ENCODE measurements at places on chromosomes 13 and 19.

DNA sequence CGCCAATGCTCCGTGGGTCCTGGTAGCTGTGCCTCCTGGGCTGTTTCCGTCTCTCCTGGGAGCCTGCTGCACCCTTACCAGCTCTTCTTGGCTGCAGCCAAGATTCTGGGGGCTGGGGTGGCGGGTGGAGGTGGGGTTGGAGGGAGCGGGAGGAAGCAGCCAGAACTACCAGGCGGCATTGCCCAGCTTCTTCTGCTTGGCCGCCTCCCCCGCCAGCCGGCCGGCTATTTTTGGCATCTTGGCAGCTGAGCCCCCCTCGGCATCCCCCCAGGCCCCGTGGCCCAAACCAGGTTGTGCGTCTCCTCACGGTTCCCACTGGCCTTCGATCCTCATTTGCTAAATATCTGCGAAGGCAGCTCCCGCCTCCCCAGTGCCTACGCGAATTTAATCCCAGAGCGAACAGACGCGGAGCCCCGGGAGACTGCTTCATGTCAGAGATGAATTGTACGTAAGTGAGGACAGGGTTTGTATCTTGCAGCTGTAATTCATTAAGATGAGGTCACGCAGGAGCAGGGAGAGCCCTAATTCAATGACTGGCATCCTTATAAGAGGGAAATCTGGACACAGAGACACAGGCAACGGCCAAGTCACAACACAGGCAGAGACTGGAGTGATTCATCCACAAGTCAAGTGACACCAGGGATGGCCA, 12.8 kb upstream of the PEAK3 start:
- DNase-seq = no peak

DNA sequence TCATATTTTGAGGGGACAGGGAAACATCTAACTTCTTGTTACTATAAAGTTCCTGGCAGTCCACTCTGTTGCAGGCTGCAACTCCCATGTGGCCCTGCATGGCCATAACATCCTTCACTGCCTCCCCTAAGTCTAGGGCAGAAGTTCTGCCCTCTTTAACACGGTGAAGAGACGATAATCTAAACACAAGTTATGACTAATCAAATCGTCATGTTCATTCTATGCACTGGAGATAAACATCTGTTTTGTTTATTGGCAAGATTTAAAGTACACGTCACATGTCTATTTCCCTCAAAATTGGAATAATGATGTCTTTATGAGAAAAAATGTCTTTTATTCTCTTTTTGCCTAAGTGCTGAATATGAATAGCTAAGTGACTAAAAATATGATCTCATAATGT, 1629.4 kb downstream of the PCDH9 start:
- no peak for DNase-seq

DNA sequence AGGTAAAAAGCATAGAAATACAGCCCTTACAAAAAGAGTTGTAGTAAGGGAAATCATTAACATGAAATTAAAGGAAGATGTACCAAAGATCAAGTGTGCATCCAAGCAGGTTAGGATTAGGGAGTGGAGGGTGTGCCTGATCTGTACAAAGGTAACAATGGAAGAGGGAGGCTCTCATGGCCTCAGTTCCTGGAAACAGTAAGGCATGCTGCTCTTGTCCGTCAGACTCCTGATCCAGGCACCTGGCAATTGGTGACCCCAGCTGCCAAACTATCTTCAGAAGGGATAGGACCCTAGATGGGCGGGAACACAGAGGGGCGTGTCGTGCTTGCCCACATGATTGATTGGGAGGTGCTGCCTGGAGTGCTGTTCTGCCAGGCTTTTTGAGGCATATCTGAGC, 4.5 kb downstream of the TEX26 start:
- DNase-seq = no peak

DNA sequence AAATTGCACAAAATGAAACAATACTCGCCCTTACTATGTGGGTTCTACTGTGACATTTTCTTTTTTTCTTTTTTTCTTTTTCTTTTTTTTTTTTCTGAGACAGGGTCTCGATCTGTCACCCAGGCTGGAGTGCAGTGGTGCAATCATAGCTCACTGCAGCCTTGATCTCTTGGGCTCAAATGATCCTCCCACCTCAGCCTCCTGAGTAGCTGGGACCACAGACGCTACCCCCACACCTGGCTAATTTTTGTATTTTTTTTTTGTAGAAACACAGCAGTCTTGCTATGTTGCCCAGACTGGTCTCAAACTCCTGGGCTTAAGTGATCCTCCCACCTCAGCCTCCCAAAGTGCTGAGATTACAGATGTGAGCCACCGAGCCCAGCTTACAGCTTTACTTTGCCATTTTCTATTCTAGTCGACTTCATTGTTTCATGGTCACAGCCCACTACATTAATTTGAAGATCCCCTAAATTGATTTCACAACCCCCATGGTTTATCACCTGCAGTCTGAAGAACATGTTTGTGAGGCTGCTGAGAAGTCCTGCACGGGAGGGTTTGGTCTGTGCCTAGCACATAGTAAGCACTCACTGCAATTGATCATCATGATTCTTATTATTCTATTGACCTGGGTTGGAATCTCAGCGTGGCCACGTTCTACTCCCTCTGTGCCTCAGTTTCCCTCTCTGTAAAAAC, 3.8 kb downstream of the BCL3 start:
- no peak for DNase-seq

DNA sequence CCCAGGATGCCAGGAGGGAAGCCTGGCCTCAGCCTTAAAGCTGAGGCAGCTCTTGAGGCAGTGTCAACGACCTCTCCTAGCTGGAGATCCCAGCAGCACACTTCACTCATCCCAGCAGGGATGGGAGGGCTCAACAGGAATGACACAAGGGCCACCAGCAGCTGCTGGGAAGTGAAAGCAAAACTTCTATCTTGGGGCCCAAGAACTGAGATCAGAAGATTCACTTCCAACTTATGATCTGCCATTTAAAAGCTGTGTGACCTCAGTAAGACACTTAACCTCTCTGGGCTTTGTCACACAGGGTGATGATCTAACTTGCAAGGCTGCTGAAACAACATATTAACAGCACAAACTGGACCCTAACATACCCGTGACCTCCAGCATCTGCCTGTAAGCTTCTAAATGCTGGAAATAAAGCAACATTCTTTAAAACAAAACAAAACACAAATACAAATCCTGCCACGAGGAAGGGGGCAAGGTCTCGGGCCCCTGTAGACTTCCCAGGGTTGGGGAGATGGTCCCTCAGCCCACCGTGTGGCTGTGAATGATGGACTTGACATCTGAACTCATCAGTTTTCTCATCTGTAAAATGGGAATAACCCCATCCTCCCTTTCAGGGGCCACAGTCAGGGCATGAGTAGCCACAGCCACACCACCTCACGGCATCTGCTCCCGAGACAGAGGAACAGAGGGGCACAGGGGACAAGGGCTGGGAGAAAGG, 22.7 kb downstream of the ELL start:
- DNase-seq = no peak

DNA sequence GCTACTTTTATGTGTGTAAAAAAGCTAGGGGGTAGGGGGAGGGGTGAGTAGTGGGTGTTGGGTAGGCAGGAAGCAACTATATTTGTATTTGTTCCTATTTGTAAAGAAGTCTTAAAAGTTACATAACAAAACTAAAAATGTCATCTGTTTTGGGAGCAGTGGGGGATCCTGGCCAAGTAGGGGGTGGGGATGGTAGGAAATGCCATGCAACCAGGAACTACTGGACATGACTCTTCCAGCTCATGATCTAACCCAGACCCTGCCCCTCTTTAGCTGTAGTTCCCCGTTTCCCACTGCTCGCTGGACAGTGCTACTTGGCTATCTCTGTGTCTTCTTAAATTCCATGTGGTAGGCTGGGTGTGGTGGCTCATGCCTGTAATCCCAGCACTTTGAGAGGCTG, 3.2 kb downstream of the GTF3A start:
- DNase-seq = no peak

DNA sequence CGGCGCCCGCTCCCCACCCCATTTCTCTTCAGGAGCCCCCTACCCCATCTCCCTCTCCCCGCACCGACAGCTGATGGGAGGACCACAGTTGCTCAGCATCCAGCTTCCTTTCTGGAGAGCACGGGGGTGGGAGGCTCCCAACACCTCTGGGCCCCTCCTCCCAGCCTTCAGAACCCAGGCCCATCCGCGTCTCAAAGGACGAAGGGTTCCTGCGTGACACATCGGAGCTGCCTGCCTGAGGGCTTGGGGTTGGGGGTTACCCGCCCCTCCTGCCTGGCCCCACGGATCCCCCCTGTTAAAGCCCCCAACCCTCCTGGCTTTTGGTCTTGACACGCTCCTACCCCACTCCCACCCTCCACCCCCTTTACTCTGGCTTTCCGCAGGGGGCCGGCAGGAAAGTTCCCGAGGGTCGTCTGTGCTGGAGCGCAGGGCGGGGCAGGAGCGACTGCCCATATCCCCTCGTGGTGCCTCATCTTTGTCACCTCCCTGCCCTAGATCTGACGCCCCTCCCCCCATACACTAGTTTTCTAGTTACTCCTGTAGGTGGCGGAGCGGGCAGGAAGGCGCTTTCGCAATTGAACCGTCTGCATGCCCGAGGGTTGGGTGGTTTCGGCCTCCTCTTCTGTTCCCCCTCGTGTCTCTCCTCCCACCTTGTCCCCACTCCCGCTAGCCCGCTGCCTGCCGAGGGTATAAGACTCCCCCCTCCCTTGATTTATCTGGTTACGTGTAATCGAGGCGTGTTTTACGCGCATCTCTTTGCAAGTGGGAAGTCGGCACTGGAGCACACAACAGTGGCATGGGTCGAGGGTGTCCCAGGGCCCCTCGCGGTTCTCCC, 924 bp downstream of the TRAPPC5 start:
- DNase-seq = peak; percentile 60

GRCh38 chr13:95470574-95471366, 81.8 kb upstream of the CLDN10 start:
- no peak for DNase-seq

DNA sequence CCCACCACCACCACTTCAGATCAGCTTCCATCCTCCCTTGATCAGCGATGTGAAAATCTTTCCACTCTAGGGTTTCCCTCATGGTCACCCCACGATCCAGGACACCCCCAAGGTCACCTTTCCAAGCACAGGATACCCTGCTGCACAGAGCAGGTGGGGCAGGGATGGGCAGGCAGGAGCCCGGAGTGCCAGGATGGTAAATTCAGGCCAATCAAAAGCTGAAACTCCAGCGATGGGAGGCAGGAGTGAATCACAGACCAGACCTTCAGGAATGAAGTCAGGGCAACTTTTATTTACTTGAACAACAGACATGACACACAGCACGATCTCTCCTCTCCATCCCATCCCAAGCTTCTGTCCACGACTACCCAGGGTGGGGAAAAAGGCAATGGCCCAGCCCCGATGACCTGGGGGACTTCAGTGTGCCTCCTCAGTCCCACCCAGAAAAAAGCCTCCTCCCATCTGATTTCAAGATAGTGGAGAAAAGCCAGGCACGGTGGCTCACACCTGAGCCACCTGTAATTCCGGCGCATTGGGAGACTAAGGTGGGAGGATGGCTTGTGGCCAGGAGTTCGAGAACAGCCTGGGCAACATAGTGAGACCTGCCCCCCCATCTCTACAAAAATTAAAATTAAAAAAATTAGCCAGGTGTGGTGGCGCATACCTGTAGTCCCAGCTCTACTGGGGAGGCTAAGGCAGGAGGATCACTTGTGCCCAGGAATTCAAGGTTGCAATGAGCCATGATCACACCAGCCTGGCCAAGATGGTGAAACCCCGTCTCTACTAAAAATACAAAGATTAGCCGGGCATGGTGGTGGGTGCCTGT, 39.2 kb downstream of the ZSWIM4 start:
- DNase-seq = no peak

DNA sequence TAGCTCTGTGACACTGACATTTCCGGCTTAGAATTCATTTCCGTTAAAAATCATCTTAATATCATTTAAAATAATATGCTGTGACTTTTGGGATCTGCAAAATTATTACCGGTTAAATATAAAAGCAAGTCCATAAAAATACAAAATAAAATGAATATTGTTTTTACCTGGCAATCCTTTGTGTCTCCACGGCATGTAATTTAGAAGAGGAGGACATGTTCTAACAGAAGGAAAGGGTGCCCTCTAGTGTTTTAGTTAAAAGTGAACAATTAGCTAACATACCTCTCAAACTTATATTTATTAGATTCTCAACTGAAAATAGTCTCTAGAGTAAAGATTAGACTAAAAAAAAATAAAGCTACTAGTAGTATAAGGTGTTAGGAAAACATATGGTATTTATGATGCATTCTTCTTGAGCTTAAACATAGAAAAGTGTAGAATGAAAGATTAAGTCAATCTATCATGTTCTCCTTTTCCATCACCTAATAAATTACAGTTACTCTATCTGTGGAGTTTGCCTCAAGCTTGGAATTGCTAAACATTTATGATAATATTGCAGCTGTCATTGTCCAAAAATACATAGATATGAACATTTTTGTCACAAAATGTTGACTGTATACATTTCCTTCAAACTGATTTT, 676.7 kb upstream of the SPRY2 start:
- no peak for DNase-seq

GRCh38 chr19:4213116-4213515, 16.2 kb upstream of the EBI3 start:
- DNase-seq = no peak

DNA sequence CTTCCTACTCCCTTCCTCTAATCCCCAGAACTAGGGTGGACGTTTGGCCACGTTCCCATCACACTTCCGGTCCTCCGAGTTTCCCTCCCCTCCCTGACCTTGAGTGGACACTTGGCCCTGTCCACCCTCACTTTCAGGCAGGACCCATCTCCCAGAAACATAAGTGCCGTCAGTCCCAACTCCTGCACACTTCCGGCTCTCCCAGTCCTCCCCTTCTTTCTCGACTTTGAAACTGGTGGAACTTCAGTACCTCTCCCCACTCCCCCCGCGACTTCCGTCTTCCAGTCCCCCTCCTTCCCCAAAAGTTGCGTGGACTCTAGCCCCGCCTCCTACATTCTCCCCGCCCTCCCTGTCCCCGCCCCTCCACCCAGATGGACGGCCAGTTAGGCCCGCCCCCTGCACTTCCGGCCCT, 278 bp upstream of the ZNF274 start:
- DNase-seq = no peak

DNA sequence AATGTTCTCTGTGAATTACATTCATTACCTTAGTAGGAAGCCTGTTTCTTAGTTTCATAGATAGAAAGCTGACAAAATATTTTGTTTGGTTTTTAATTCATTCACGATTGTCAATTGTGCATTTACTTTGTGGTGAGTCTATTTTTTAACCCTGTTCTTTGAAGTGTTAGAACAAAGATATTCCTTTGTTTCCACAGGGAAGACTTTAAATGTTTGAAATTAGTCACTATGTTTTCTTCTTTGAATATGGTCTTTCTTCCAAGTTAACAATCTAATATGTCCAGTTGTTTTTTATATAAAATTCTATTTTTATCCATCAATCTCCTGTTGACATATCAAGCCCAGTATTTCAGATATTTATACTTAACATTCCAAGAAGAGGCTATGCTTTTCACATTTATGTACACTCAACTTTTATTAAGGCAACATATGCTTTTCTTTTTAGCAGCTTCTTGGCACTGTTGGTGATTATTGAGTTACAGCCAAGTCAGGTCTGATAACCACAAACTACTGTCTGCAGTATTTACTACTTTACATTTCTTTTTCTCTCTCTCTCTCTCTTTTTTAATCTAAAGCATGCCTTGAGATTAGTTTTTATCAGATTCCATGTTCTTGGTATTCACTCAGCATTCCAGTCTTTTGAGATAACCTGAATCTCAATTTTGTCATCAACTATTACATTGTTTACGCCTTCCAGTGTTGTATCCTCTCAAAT, 812.8 kb upstream of the SLC10A2 start:
- DNase-seq = no peak

GRCh38 chr13:30965380-30965779, 32.9 kb downstream of the TEX26 start:
- DNase-seq = no peak

- no peak for DNase-seq
Measured at GRCh38 chr13:21055511-21056045, 5.8 kb downstream of the LATS2 start.

Measured in stimulated activated CD8-positive, alpha-beta memory T cell treated with anti-CD3 and anti-CD28 coated beads, Interleukin-4, amount 100 ng/mL, for 1 hour (primary cell).